Small intestine (tissue), 16 donors: ENCODE measurements at places on chromosomes 6 and 20.

- DNase-seq = no peak
These were observed 50.3 kb downstream of the DEK start for GRCh38 chr6:18214003-18214402.

GRCh38 chr6:90586546-90586835, 381 bp downstream of the MAP3K7 start:
- DNase-seq = no peak

DNA sequence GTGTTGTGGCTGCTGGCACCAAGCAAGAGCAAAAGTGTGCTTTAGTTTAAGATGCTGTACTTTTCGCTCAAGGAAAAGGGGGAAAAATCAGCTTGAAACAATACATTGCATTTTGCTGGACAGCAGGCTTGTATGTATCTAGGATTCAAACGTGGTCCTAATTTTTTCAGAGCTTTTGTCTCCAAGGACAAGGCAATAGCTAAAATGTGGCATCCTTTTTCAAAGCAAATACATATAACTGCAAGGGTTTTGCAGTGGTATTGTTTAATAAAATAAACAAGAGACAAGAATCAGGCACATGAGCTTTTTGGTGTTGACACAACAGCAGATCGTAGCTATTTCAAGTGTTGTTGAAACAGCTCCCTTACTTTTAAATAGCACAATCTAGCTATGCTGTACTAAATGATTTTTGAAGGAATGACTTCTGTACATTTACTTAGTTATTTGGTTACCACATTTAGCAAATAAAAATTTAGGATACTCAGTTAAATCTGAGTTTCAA, 137.0 kb upstream of the HEY2 start:
- DNase-seq = no peak

DNA sequence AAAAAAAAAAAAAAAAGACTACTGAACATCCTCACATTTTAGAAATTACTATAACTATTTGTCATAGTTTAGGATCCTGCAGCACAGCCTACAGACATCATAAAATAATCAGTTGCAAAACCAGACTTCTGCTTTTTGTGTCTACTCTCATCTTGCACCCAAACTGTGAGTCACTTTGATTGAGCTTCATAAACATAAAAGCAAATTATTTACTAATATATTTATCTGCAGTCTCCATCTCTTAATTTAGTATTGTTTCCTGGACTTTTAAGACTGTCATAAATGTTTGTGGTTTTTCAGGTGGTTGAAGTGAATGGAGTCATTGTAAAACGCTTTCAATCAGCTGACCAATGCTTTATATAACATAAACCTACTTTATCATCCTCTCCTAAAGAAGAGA, 14.8 kb upstream of the CALHM6 start:
- no peak for DNase-seq

DNA sequence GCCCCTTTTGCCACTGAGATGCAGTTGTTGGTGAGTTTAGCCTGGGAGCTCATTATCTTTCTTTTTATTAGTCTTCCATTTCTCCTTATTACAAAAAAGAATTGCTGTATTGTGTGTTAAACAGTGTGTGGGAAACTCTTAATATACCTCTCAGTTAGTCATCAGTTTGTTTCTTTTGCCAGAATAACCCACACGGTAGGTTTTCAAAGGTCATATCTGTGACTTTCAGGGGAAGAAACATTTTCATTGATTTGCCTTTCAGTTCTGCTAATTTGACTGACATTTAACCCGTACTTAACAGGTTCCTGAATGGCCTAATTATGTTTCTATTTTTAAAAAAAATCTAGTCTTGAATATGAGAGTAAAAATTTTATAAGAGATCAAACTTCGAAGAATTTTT, 145.3 kb downstream of the KHDC1L start:
- no peak for DNase-seq

DNA sequence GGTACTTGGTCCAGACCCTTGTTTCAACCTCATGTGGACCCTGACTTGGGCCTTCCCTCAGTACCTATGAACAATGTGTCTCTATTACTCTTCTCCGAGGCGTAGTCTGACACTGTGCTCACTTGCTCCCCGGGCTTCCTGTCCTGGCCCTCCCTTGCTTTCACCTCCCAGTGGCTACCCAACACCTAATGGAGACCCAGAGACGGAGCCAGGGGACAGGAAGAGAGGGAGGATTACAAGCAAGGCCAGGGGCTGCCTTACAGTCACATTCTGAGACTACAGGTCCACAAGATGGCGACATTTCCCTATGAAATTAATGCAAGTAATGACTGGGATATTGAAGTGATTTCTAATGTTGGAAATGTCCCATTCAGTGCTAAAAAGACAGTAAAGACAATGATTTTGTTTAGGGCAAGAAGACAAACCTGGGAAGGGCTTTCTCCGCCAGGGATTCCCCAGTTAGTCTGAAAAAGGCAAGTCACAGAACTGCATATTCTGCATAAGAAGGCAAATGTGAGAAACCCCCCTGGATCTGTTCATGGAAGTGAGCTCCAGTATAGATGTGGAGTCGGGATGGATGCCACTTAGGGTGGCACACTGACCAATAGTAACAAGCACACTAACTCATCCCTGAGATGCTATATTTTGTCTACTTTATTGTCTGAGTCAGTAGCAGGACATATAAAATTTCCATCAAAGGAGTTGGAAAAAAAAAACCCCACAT, 44.0 kb upstream of the ZBTB24 start:
- DNase-seq = peak; percentile 70

- no peak for DNase-seq
These were observed 148.7 kb downstream of the SOX4 start for GRCh38 chr6:21742238-21742660.

DNA sequence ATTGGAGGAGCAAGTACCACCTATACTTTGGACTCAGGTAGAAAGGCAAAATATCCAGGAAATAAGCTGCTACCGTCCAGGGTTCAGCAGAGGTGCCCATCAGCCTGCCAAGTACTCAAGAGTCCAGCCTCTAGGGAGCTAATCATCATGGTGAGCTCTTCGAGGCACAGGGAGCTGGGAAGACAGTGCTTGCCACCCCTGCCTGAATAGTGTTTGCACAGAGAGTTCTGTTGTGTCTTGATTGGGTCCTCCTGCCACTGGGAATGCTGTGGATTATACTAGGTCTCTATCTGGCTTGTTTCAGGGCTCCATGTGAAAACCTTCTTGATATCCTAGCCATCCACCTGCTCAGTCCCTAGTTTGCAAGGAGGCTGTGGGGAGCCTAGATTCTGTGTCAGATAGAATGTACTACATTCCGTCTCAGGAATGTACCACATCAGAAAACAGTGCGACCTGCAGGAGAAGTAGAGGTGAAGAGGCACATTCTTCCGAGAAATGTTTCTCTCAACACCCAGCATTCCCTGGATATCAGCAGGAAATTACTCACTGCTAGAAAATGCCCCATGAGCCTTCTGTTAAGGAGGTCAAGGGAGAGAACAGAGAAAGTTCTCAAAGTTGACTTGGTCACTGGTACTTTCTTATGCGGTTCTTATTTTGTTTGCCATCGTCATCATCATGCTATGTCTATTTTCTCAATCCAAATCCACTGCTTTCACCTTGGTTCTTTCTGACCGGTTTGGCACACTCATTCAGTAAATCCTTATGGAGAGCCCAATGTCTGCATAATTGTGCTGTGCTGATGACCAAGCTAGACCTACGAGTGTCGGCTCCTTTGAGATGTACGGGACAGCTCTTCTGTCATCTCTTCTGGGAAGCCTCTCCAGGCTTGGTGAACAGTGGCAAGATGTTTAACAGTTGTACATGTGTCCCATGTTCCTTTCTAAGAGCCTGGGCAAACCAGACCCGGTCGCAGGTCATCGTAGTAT, 30.7 kb downstream of the PTPN1 start:
- no peak for DNase-seq

- DNase-seq = no peak
These were observed 46.8 kb upstream of the FAM83C start for GRCh38 chr20:35339007-35339406.
